ENCODE measurements at places on chromosomes 1 and 21.

DNA sequence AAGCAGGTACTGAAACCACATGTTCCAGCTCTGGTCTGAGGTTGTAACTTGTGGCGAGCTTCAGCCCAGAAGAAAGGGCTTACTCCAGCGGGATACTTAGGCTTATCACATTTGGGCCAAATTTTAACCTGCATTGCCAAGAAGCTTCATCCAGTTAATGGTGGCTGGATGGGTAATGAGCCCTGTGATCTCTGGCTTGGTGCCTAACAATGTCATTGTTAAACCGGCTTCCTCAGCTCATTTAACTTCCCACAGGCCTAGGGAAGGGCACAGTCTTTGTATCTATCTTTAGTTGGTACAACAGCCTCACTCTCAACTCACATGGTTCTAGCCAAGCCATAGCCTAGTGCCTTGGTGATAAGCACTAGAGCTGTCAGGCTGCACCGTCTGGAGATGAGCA lies 43.6 kb upstream of the CCDC190 start:
- DNase-seq, result peak; percentile 30

DNA sequence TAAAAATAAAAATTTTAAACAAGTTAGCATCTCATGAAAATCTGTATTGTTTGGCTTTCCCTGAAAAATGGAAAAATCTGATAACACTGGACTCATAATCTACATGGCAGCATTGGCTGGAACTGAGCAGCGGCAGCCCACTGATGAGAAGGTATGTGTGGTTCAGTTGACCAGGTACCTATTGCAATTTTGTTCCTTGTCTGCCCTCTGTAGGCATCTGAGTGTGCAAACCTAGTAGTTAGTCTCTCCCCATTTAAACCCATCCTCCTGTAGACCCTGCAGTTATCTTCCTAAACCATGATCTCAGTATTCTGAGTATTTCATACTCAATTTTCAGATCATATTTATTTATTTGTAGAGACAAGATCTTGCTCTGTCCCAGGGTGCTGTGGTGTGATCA lies 59.4 kb upstream of the SERBP1 start:
- peak; percentile 27 for DNase-seq

DNA sequence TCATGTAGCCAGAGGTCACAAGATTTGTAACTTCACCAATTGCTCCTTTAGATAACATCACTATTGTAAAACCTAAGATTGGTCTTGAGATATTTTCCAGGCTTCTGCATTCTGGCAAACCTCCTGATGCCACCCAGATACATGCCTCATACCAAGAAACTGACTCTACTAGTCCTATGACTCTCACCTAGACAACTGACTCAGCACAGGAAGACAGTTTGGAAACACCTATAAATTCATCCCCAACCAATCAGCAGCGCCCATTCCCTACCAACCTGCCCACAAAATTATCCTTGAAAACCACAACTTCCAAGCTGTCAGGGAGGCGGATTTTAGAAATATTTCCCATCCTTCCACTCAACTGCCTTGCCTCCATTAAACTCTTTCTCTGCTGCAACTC lies 2.6 kb downstream of the NME7 start:
- peak; percentile 16 for DNase-seq

- no peak for DNase-seq
Observed at GRCh38 chr1:186793582-186793927, 35.2 kb upstream of the PLA2G4A start.

GRCh38 chr1:22489823-22490222 lies 38.2 kb downstream of the ZBTB40 start:
- DNase-seq, result no peak

DNA sequence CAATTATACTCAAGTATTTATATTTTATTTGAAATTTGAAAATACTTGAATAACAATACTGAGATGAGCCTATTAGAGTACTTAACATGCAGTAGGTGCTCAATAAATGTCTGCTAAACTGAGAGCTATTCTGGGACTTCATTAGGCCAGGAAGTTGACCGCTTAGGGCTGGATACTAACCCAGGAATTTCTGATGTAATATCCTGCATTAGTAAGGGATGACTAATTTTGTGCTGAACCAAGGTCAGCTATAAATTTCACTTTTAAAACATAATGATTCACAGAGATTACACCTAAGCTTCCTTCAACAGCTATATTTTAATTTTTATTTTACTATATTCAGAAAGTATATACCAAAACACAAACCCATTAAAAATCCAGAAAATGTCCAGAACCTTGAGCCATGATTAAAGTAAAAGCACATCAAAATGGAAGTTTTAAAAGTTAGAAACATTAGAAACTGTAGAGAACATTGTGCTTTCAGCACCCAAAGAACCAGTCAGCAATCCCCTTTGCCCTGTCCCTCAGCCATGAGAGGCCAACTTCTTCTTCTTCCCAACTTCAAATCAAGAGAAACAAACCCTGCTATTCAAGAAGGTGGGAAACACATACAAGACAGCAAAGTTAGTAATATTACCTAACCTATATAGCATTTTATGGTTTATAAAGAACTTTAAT lies 35.4 kb downstream of the WNT2B start:
- peak; percentile 87 for DNase-seq

DNA sequence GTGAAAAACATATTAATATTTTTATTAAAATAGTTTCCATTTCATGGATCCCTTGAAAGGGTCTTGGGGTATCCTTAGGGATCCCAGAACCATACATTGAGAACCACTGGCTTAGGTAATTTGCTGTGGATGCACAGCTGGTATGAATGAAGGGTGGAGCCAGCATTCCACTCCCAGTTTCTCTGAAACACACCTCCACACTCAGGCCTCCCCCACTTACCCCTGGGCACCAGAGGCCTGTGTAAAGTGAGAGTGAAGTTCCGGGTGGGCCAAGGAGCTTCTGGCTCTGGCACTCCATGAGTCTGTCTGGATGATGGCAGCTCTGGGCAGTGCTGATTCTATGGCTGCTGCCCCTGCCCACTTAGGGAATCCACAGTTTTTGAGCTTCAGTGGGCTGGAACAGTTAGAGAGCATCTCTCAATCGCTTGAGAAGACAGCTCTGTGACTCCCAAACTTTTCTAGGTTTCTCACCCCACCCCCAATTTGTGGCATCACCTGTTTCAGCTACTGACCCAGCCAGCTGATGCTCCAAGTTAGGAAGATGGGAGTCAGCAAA lies 57.8 kb upstream of the CD1D start:
- DNase-seq, result no peak

GRCh38 chr21:27094184-27094948 lies 127.5 kb upstream of the ADAMTS5 start:
- DNase-seq, result no peak

DNA sequence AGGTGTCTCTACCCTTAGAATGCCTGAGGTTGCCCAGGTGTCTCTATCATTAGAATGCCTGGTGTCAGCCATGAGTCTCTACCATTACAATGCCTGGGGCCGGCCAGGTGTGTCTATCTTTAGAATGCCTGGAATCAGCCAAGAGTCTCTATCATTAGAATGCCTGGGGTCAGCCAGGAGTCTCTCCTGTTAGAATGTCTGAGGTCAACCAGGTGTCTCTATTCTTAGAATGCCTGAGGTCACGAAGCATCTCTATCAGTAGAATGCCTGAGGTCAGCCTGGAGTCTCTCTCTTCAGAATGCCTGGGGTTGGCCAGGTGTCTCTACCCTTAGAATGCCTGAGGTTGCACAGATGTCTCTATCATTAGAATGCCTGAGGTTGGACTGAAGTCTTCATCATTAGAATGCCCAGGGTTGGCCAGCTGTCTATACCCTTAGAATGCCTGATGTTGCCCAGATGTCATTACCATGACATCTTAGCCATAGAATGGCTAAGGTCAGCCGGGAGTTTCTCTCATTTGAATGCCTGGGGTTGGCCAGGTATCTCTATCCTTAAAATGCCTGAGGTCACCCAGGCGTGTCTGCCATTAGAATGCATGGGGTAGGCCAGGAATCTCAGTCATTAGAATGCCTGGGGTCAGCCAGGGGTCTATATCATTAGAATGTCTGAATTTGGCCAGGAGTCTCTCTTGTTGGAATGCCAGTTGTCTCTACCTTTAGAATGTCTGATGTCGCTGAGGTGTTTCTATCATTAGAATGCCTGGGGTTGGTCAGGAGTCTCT lies 44.0 kb downstream of the RNF187 start:
- DNase-seq, result no peak

- DNase-seq, result no peak
Observed at GRCh38 chr1:36367066-36367465, 18.7 kb downstream of the STK40 start.

GRCh38 chr1:3213730-3214129 lies 144.7 kb downstream of the PRDM16 start:
- no peak for DNase-seq

- DNase-seq, result no peak
Observed at GRCh38 chr1:172758259-172758658, 99.4 kb downstream of the FASLG start.

DNA sequence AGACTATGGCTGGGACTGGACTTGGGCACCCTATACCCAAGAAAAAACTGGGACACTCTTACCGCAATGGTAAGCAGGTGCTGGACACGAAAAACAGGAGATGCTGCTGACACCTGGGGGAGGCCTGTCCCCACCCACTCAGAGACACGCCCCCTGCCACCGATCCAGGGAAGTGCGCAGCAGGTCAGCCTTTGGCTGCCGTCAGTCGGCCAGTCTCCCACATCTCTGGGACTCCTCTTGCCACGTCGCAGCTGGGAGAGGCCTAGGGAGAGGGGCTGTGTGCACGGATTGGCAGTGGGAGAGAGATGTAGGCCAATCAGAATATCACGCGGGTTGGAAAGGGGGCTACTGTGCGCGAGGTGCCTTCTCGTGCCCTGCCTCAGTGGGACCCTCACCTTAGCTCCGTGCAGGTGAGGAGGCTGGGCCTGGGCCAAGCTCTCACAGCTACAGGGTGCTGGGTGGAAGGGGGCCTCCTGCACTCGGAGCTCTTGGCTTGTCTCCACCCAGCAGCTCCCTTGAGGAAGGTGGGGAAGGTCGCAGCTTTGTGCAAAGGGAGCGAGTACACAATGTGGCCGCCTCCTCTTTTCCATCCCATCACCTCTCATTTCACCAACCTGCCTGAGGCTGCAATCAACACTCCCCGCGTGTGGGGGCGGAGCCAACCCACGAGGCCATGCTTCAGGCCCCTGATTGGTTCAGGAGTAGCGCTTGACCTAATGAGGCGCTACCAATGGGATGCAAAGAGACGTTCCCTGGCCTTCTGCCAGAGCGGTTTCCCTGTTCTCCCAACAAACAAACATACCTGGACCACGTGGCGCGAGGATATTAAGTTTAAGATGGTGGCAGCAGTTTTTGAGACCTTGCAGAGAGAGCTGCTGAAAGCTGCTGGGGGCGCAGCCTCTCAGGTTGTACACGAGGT lies 25.7 kb upstream of the LDLRAP1 start:
- DNase-seq, result no peak

GRCh38 chr1:116722016-116722838 lies 32.0 kb upstream of the CD2 start:
- peak; percentile 26 for DNase-seq

GRCh38 chr1:6989212-6990159 lies 204.2 kb downstream of the CAMTA1 start:
- DNase-seq, result no peak

DNA sequence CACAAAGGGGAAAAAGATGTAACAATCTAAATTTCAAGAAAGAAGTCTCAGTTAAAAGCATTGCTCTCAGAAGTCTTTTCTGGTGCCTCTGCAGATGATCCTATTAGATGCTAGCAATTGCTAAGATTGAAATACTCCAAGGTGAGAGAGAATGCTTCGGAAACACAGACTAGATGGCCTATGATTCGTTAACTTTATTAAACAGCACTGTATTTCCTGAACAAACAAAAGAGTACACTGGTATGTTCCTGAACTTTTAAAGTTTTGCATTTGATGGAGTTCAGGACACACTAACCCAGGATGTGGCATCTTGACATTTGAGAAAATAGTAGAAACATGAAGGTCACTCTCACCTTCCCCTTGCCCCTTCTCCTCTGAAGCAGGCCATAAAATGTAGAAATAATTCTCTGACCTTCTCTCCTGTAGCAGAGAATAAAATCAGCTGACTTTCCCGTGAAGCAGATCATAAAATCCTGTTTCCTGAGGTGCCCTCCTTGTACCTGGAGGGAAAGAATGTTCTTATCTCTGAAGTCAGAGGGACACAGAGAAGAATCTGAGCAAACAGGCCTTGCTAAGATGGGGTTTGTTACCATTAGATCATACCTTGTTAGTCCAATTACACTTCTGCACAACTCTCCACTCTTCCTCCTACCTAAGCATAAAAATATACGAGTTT lies 142.9 kb upstream of the USP25 start:
- DNase-seq, result no peak

- peak; percentile 57 for DNase-seq
Observed at GRCh38 chr1:28313702-28314546, 14.9 kb upstream of the MED18 start.

DNA sequence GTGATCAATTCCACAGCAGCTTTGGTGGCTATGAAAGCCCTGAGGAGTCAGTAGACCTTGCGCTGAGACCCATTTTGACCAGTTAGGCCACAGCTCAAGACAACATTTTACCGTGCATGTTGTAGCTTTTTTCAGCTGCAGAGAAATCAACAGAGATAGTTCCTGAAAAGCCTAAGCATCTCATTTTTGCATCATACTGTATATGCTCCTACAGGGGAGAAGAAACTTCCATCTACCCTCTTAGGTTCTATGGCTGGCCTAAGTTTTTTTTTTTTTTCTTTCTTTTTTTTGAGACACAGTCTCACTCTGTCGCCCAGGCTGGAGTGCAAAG lies 24.8 kb upstream of the EYA3 start:
- DNase-seq, result no peak

GRCh38 chr1:94973309-94973922 lies 46.5 kb upstream of the CNN3 start:
- DNase-seq, result no peak

- peak; percentile 15 for DNase-seq
Observed at GRCh38 chr1:43267291-43267805, 2.4 kb upstream of the TMEM125 start.

DNA sequence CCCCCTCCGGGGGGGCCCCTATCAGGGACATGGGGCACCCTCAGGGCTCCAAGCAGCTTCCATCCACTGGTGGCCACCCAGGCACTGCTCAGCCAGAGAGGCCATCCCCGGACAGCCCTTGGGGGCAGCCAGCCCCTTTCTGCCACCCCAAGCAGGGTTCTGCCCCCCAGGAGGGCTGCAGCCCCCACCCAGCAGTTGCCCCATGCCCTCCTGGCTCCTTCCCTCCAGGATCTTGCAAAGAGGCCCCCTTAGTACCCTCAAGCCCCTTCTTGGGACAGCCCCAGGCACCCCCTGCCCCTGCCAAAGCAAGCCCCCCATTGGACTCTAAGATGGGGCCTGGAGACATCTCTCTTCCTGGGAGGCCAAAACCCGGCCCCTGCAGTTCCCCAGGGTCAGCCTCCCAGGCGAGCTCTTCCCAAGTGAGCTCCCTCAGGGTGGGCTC lies 34.9 kb downstream of the TRIM11 start:
- DNase-seq, result no peak

All from RPMI7951 (cell line).